ENCODE measurements at places on chromosomes 3 and 15.

GRCh38 chr15:35038626-35039451, 46.3 kb downstream of the NANOGP8 start:
- no peak for DNase-seq

DNA sequence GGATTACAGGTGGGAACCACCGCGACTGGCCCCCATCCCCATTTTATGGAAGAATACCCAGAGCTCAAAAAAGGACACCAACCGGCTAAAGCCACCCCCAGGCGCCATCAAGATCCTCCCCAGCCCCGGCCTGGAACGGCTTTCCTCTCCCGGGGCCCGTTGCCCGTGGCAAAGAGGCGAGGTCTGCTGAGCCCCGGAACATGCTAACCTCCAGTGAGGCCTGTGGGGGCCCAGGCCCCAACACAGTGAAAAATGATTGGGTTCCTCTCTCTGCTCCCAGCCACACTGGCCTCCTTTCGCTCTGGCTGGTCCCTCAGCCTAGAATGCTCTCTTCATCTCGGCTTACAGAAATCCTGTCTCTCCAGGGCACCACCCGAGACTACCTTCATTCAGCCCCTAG, 46.5 kb upstream of the SMAD6 start:
- DNase-seq, result no peak

- no peak for DNase-seq
These were observed 118.0 kb downstream of the CHSY1 start for GRCh38 chr15:101133751-101134261.

- DNase-seq, result no peak
These were observed 233.3 kb downstream of the RBMS3 start for GRCh38 chr3:29514170-29514569.

DNA sequence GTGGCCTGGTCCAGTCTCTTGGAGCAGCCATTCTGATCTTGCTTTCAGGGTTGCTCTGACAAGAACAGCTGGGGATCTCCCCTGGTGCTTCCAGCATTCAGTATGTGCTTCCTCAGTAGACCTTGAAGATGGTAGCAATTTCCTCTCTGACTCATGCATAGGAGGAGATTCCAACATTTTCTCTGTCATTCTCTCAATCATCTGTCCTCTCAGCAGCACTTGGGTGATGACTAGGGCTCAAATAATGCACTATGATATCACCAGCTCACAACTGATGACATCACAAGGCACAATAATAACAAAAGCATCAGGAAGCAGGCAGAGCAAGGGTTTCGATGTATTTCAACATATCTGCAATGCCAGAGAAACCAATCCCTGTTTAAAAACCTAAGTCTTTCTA, 52.7 kb downstream of the NFKBIZ start:
- DNase-seq, result no peak

- DNase-seq, result no peak
These were observed 28.3 kb downstream of the APBA2 start for GRCh38 chr15:28914046-28914445.

DNA sequence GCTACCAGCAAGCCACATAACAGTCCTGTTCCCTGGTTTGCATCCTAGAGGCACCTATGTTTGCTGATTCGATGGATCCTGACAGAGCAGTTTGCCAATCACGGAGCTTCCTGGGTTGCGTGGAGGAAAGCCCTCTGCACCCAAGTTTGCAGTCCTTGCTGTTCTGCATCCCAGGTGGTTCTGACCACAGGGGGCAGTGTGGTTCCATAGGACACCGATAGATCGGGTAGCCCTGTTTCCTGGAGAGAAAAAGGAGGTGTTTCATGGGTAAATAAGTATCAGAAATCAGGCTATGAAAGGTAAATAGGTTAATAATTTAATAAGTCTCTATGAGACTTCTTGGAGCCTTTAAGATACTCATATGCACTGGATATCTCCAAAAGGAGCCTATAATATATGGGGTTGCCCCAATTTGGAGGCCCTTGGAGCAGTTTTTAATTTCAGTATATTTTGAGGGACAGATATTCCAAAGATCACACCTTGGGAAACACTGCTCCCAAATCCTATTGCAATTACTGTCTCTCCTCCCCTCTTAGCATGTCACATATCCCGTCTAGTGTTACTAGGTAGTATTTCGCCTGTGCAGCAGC, 194.6 kb upstream of the TPM1 start:
- no peak for DNase-seq

DNA sequence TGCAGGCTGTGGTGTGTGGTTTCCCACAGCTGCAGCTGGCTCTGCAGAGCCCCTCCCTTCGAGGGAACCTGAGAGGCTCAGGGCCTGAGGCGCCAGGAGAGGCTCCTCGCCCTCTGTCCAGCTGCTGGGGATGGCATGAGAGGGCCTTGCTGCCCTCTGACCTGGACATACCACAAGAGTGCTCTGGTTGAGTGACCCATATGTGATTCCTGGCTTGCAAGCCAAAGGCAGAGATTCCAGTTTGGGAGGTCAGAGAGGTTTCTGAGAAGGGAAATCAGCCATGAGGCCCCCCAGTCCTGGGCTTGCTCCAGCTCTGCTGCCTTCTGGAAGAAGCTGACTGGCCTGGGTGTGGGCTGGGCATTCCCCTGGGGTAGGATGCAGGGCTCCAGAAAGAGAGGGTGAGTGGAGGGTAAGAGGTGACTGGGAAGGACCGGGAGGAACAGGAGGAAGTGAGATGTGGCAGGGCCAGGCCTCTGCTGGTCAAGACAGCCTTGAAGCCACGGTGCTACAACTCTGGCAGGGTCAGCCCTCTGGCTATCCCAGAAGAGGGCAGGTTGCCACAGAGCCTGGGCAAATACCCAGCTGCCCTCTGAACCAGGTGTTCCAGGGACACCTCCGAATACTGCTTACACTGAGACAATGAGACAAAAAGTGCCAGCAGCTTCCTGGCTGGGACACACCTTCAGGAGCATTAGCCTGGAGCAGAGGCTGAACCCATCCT, 16.0 kb upstream of the SRP14 start:
- no peak for DNase-seq

- DNase-seq, result no peak
These were observed 30.2 kb upstream of the HCLS1 start for GRCh38 chr3:121690777-121691405.

GRCh38 chr3:46059432-46059831, 32.1 kb upstream of the XCR1 start:
- DNase-seq, result no peak

DNA sequence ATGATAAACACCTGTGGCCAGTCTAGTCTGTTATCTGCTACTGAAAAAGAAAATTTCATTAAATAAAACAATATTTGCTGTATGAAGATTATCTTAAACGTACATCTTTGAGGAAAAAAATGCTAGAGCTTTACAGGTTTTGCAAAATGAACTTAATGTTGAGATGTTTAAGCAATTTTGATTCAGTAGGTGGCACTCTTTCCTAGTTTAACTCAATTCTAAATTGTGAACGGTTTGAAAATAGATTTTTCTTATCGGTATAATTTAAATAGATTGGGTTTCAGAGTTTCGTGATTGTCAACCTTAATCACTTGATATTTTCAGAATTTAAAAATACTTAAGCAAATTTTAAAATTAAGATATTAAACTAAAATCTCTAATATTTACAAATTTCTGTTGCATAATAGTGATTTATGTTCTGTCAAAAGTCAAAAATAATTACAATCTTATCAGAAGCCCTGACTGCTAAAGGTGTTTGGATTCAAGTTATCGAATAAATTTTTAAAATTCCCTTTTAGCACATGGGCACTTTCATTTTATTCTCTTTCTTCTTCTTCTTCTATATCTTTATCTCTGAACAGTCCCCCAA, 7.0 kb upstream of the RNF111 start:
- no peak for DNase-seq

GRCh38 chr3:52406791-52407510, 38.0 kb downstream of the SEMA3G start:
- DNase-seq, result no peak

- no peak for DNase-seq
These were observed 86.2 kb downstream of the KLF13 start for GRCh38 chr15:31412824-31413223.

DNA sequence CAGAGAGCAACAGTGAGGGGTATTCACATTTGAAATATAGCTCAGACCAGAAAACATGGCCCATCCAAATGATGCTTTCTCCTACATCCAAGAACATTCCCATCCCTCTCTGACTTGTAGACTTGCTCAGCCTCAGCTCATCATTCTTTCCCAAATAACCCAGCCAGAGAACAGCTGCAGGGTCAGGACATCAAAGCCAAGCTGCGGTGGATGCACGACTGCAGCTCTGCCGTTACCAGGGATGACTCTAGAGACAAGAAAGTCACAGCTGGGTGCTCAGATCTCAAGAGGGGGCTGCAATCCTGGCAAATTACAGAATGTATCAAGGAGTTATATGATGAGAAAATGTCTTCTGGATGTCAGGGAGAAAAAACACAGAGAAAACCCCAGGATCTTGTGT, 944.3 kb downstream of the NTRK3 start:
- DNase-seq, result no peak

GRCh38 chr15:47485419-47485818, 231.9 kb upstream of the SEMA6D start:
- no peak for DNase-seq

GRCh38 chr3:44963571-44964325, 12.2 kb downstream of the ZDHHC3 start:
- DNase-seq, result no peak

DNA sequence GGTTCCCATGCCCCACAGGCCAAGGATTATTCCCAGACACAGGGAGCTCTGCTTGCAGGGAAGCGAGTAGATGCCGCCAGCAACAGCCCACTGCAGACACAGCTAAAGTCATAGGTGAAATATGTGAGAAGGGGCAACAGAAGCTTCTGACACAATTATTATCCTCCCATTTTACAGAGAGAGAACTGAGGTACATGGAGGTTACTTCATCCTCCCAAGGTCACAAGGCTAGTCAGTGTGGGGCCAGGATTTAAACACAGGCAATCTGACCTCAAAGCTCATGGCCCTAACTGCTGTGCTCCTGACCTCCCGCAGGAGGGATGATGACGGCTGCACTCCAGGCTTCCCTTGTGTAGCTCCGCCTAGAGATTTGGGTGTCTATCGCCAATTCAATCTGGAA, 15.7 kb upstream of the FSIP1 start:
- DNase-seq, result no peak

GRCh38 chr3:23923786-23924185, 6.9 kb downstream of the RPL15 start:
- DNase-seq, result no peak

- DNase-seq, result no peak
These were observed 1.3 kb downstream of the ACTR8 start for GRCh38 chr3:53880396-53881345.

GRCh38 chr3:184186902-184187207, 856 bp downstream of the ABCF3 start:
- no peak for DNase-seq

- no peak for DNase-seq
These were observed 24.9 kb downstream of the ERC2 start for GRCh38 chr3:56443372-56443771.

DNA sequence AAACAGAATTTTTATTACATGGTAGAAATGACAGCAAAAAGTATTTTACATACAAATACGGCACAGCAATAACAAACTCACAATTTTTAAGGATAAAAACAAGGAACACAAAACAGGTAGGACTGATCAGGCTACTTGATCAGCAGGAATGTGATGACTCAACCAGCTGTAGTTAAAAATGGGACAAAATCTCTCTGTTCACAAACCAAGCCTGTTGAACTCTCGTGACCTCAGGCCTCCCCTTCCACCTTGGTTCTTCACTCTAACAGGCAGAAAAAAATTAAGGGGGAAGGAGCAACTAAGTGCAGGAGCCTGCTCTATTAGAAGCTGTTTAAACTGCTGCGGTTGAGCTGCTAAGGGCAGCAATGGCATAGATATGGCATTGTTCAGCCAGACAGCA, 18.7 kb downstream of the FBXL22 start:
- DNase-seq, result no peak

- no peak for DNase-seq
These were observed 63.5 kb downstream of the FSIP1 start for GRCh38 chr15:39719109-39719508.
